ENCODE measurements at places on chromosomes 7 and 10. TPM values are rescaled to one million over a fixed set of nuclear protein-coding genes. Genes with fewer than 3 reads are reported as not detected.

Gene RNF32
- 2.8 TPM for polyA plus RNA-seq

Gene SLC18A2
- polyA plus RNA-seq, result 1.3 TPM

Gene BLNK
- polyA plus RNA-seq, result 61.8 TPM

Gene CALU
- polyA plus RNA-seq, result 191 TPM

Gene ADIRF
- polyA plus RNA-seq, result 28.6 TPM

DNA sequence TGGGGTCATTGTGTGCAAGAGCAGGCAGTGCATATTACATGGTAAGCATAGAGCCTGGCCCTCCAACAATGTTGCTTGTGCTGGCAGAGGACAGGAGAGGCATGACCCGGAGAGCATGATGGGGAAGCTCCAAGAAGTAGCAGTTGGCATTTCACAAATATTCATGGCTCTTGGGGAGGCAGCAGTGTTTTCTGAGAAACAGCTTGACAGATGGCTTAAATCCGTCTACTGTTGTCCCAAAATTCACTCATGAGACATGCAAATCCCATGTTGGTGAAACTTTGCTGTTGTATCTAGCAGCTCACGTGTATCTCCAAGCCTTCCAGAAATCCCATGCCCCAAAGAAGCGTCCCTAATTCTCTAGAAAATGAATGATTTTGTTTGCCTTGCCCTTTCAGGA lies 487.0 kb downstream of the SORCS3 start:
- DNase-seq, result no peak

DNA sequence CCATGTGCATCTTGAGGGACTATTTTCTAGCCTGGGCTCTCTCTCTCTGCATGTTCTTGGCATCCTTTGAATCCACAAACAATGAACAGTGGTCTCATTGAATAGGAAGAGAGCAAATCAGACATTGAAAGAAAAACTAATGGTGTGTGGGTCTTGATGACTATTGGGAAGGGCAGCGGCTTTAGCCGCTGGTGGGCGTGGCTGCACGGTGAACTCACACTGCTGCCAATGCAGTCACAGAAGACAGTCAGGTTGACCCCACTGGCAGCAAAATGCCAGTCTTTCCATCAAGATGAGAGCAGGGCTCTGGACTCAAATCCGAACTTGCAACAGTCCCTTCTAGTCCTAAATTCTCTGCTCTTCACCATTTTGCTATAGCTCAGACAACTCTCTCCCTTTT lies 91.0 kb downstream of the ADARB2 start:
- no peak for DNase-seq

DNA sequence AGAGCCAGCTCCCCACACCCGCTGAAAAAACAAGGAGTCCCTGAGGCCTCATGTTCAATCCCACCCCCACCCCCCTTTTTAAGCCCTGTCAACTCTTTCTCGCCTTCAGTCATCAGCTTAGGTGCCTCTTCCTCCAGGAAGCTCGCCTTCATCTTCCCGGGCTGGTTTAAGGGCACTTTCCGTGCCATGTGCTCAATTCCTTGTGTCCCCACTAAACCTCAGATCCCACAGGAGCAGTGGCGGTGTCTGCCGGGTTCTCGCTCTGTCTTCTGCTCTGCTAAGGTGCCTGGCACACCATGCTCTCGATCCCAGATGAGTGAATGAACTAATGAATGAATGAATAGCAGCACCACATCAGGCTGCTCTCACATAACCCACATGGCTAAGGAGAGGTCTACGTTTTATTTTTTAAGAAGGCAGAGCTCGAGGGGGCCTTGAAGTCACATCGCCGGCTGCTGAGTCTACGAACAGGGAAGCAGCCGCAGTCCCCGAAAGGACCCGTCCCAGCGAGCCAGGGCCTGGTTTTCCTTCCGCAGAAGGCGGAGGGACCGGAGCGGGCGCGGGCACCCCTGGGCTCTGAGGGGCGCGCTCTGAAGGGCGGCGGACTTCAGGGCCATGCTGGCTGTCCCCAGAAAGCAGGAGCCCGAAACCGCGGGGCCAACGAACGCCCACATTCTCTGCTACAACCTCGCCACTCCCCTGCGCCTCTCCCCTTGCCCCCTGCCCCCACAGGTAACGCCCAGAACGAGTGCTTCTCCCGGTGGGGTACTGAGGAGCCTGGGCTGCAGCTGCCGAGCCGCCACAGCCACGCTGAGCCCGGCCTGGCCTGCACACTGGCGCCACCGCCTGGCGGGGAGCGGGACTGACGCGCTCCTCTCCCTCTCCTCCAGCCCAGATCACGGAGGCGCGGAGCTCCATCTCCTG lies 73.4 kb upstream of the KCNMA1 start:
- peak; percentile 26 for DNase-seq

DNA sequence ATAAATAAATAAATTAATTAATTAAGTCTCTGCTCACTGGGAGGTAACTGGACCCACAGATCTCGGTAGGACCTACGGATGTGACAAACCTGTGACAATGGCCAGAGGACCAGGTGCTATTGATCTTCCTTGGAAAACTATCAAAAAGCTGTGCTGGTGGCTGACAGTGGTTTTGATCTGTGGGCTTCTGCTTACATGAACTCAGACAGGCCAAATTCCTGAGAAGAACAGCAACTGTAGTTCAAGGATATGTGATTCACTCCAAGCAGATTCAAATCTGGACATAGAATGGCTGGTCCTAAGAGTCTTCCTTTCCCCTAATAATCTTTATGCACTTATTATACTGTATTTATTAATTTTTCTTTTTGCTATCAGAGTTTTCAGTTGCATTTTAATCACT lies 80.0 kb downstream of the ATXN7L1 start:
- DNase-seq, result no peak

DNA sequence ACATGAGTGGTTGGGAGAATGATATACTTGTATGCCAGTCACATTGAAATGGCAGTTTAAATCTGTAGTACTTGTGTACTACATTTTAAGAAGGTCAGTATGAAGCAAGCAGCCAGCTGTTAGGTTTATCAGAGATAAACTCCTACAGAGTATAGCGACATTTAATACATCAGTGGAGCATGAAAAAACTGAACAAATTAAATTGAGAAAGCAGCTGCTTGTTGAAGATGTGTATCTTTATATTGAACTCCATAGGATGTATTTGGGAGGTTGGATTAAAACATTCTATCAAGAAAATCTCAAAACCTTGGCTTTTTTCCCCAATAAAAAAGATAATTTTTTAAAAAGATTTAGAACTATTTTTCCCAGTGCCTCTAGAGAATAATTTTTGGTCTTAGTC lies 47.8 kb downstream of the PHF14 start:
- DNase-seq, result no peak

GRCh38 chr10:23886355-23886754 lies 322.6 kb upstream of the KIAA1217 start:
- DNase-seq, result no peak

DNA sequence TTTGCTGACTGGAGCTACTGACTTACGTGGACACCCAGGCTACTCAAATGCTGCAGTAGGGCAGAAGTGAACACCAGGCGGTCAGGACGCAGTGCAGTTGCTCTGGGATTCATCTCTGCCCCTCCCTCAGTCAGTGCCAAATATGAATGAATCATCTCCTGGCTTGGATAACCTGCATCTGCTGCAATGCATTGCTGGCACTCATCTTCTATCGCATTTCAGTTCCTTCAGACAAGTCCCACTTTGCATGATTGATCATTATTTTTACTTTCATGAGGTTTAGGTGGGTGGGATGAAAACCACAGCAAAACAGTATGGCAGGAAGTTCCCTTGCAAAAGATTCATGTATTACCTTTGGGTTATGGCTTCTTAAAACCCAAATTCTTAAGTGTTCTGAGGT lies 224.6 kb upstream of the NRP1 start:
- DNase-seq, result no peak

- DNase-seq, result no peak
These were observed 8.8 kb downstream of the PARP12 start for GRCh38 chr7:140053812-140054539.

GRCh38 chr7:17512181-17512675 lies 213.8 kb downstream of the AHR start:
- no peak for DNase-seq

GRCh38 chr10:23370106-23370505 lies 25.5 kb upstream of the C10orf67 start:
- DNase-seq, result no peak

DNA sequence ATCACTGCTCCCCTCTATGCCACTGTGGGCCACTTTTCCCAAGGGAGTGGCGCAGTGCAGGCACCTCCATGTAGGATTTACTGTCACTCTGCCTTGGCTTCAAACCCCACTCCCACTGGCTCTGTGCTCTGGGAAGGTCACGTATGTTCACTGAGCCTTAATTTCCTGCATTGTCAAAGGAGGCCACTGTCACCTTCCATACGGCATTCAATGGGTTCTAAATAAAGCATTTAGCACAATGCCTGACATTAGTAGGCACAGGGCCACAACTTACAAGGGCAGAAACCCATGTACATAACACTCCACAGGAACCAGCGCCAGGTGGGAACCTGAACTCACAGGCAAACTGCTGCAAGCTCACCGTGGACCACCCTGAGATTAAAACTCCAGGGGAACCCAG lies 196.4 kb downstream of the USP6NL start:
- no peak for DNase-seq

GRCh38 chr10:33174674-33175434 lies 159.6 kb downstream of the NRP1 start:
- DNase-seq, result no peak

GRCh38 chr10:9051328-9051974 lies 997.0 kb downstream of the GATA3 start:
- no peak for DNase-seq

GRCh38 chr7:285731-286130 lies 4.2 kb upstream of the FOXL3 start:
- DNase-seq, result no peak

DNA sequence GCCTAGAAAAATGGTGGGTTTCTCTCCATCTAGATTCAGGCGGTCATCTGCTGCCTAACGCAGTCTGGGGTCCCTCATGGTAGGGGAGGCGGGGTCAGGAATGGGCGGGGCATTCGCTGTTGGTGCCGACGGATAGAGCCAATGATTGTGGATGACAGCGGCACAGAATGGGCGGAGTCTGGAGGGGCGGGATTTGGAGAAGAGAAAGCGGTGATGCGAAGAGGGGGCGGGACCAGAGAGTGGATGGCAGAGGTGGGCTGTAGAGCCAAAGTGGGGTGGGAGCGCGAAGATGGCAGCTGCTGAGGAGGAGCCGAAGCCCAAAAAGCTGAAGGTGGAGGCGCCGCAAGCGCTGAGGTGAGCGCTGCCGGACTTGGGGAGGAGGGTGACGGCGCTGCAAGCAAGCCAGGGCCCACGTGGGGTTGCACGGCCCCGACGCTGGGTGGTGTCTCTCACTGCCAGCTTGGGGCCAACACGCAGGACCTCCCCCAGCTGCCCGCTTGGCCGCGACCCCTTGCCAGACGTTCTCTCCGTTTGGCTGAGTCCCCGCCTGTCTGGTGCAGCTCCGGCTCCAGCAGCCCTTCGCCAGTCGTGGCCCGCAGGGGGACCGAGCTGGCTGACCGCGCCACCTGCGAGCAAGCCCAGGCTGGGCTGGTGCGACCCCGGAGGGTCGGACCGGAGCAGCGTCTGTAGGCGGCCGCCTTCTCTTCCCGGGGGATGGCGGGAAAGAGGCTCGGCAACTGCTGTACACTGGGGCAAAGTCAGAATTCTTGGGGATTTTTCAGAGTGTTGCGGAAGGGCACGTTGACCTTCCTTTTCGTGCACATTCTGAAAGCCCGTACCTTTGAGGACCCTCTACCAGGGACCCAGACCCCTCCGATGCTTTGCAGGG lies at the start of gene ADK:
ADK (plus strand) TSS at position 232 of the 889 bp plus-strand sequence; CDS start at position 290, 58 bp downstream.
- peak; percentile 100 for DNase-seq

GRCh38 chr7:121505021-121505420 lies 108.9 kb upstream of the FAM3C start:
- DNase-seq, result no peak

Data from left renal cortex interstitium (tissue), 4 donors.